Calu3 (cell line): ENCODE measurements at places on chromosomes 5 and 9. TPM values are rescaled to one million over a fixed set of nuclear protein-coding genes. Genes with fewer than 3 reads are reported as not detected.

Gene PCDHGB6
- total RNA-seq = 9.6 and 13.4 TPM in 2 replicates

Gene LRRC70
- total RNA-seq = 1.1 and 2.1 TPM in 2 replicates

- DNase-seq = no peak
Measured at GRCh38 chr9:20754556-20754955, 70.5 kb downstream of the FOCAD start.

- no peak for DNase-seq
Measured at GRCh38 chr5:45509371-45509770, 186.8 kb downstream of the HCN1 start.

- DNase-seq = no peak
Measured at GRCh38 chr9:87433853-87434252, 63.8 kb upstream of the DAPK1 start.

GRCh38 chr9:135053133-135053532 lies 34.3 kb upstream of the OLFM1 start:
- DNase-seq = no peak

DNA sequence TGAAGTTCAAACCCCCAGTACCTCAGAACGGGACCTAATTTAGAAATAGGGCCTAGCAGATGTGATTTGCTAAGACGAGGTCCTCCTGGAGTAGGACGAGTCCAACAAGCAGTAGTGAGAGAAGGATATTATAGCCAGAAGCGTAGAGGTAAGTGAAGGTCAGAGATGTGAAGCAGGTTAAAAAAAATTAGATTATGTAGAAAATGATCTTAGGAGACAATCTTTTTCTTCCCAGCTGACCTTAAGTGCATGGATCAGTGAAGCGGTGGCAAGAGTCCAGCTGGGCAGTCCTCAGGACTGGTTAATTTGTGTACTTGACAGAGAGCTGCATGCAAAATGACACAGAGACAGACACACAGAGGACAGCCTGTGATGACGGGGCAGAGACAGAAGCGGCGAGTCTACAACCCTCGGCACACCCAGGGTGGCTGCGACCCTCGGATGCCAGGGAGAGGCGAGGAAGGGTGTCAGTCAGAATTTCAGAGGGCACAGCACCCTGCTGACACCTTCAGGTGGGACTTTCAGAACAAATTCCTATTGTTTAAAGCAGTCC lies 131.4 kb upstream of the IRX4 start:
- DNase-seq = no peak

DNA sequence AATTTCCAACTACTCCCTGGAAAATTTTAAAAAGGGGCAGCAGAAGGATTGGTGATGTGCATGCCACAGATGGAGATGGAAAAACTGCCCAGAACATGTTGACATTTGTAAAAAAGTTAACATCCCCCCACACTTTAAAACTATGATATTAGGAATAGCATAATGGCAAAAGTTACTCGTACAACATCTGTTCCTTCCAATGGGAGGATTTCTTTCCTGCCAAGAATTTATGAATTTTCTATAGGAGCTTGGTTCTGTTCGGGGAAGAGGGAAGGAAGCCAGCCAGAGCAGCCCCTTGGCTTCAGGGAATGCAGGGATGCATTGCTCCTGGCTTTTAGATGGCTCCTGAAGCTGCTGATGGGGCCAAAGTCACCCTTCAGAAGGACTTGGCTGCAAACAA lies 22.7 kb downstream of the KLF4 start:
- DNase-seq = no peak

GRCh38 chr5:67971223-67971830 lies 244.2 kb upstream of the PIK3R1 start:
- no peak for DNase-seq

DNA sequence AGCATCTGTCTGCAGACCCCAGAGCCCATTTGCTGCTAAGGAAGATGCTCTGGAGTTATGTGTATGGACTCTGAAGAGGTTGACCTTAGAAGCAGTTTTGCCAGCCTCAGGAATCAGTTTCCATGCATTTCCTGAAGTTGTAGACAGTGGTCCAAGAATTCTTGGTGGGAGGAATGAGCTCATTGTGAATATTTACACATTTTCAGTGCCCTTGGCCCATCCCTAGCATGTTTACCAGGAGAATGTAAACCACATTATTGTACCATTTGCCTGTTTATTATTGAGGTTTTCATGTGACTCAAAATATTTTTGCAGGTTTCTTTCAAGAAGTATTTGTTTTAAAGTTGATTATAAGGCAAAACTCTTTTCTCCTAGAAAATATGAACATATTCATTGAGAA lies 93.8 kb downstream of the NXNL2 start:
- DNase-seq = no peak

DNA sequence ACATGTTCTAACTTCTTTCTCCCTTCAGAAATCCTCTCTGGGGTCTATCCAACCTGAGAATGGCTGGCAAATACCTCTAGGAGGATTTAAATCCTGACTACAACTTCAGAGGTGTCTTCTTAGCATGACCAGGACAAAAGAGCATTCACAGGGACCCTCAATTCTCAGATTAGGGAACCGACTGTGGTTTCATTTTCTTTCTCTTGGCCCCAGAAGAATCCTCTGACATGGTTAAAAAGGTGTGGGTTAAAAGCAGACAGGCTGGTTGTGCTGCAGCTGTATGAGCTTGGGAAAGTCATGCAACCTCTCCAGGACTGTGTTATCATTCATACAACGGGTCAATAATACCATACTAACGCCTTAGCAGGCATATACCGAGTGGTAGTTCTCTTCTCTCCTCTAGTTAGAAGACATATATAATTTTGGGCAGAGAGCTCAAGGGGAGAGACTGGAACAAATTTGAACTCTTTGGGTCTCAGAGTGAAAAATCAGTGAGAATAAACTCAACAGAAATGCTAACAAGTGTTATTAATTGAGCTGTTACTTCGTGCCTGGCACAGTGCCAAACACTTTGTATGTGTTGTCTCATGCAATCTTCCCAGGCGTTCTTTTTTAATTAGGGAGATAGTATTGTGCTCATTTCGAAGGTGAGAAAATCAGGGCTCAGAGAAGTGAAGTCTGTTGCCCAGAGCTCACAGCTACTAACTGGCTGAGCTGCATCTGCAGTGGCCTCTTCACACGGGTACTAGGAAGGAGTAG lies 35.2 kb downstream of the INSYN2B start:
- DNase-seq = no peak

DNA sequence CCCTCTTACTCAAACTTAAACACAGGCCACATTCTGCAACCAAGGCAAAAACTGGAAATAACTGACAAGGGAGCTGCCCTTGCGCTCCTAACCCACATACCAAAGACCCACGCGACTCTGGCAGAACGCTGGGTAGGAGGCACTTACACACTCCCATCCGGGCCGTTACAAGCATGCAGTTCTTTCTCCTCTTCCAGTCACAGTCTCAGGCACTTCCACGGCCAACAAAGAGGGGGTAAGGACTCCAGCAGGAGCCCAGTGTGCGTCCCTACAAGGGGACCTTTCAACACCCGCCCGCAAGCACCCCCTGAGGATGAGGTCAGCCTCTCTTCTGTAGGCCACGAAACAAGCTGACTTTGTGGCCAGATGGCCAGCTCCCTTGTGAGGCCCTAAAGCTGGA lies 57.4 kb downstream of the SERINC5 start:
- DNase-seq = no peak

- DNase-seq = no peak
Measured at GRCh38 chr5:78151594-78152271, 142.8 kb downstream of the AP3B1 start.

DNA sequence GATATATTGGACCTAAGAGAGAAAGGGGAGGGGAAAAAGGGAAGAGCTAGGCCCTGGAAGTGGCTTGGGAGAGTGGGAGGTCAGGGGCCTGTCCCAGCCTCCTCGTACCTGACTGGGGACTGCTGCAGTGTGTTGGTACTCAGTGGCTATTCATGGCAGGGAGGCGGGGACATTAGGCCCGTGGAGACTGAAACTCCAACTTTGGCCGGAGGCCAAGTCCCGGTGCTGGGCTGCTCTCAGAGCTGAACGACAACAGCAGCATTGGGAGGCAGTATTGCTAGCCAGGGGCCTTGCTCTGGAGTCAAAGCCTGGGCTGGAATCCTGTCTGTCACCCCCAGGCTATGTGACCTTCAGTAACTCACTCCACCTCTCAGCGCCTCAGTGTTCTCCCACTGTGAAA lies 37.8 kb downstream of the NEURL1B start:
- DNase-seq = no peak

GRCh38 chr5:32223972-32224609 lies 50.0 kb upstream of the GOLPH3 start:
- peak; percentile 39 for DNase-seq
